ENCODE measurements at places on chromosomes 2 and 18.

- no peak for DNase-seq
These were observed 274.4 kb downstream of the LRP1B start for GRCh38 chr2:141856215-141856919.

GRCh38 chr2:37593024-37593423 lies 78.4 kb downstream of the CDC42EP3 start:
- no peak for DNase-seq

DNA sequence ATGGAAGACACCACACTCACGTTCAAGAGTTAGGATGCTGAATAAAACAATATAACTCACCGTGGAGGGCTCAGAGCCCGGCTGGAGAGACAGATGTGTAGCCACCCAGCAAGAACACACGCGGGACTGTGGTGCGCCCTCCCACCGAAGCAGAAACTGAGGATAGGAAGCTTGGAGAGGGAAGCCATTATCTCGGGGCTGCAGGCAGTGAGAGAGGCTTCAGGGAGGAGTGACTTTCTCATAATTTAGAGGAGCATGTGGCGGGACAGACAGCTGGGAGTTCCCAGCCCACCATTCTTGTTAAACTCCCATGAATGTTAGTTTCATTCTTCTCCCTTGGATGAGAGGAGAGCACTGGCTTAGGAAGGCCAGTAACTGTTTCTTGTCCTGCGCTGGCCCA lies 96.4 kb downstream of the MAPRE2 start:
- no peak for DNase-seq

- no peak for DNase-seq
These were observed 4.5 kb upstream of the STON1 start for GRCh38 chr2:48525269-48525943.

- DNase-seq = no peak
These were observed 50.4 kb downstream of the SLC35F5 start for GRCh38 chr2:113705982-113706523.

- no peak for DNase-seq
These were observed 649.6 kb upstream of the SETBP1 start for GRCh38 chr18:44031063-44031462.

DNA sequence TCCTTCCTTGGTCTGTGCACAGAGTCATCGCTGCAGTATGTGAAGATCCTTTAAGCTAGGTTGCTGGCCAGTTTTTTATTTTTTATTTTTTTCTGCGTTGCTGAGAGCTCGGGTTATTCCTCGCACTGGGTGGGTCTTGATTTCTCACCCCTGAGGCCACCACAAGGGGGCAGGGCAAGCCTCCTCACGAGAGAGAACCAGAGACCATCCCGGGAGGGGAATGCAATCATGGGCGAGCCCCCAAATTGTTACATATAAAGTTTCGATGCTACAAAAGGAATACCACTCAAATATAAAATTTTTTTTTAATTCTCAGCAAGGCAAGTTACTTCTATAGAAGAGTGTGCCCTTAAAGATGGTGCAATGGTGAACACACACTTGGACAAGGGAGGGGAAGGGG lies 24.9 kb downstream of the HTR2B start:
- no peak for DNase-seq

GRCh38 chr2:221423210-221423804 lies 148.8 kb downstream of the EPHA4 start:
- no peak for DNase-seq

DNA sequence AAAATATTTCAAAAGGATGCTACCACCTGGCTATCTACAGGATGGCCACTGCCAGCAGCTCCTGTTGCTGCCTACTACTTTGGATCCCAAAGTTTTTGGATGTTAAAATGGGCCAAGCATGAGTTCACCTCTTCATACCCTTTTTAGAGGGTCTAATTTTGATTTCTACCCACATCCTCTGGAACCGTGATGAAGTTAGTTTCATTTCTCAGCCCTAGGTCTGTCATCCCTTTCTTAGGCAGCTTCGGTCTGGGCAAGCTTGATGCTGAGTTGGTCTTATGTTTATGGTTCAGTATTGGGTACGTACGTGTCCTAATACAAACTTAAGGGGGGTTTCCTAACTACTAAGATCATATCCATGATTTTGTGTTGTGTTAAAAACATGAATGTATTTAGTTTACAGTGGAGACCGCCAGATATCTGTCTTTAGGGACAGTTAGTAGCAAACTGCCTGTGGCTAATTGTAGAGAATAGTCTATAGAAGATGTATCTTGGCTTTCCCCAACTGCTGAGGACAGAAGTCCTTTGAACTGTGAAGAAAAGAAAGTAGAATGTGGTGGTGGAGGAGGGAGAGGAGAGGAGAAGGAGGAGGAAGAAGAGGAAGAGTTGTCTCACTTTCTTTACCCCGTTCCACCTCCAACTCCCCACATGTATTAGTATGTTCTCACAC lies 184.9 kb downstream of the UBE2E3 start:
- DNase-seq = no peak

- no peak for DNase-seq
These were observed 108.7 kb downstream of the C18orf54 start for GRCh38 chr18:54466248-54467005.

GRCh38 chr2:180227461-180227860 lies 220.4 kb upstream of the CWC22 start:
- DNase-seq = no peak

DNA sequence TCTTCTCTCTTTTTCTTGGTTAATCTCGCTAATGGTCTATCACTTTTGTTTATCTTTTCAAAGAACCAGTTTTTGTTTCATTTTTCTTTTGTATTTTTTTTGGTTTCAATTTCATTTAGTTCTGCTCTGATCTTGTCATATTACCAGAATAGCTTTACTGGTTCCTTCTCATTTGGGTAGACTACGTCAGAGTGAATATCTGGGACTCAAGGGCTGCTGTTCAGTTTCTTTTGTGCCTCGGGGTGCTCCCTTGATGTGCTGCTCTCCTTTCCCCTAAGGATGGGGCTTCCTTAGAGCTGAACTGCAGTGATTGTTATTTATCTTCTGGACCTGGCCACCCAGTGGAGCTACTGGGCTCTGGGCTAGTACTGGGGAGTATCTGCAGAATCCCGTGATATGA lies 29.4 kb upstream of the IL1RN start:
- DNase-seq = no peak

GRCh38 chr18:58314284-58314683 lies 270.3 kb downstream of the NEDD4L start:
- DNase-seq = peak; percentile 95

GRCh38 chr2:134934641-134935040 lies 16.0 kb downstream of the CCNT2 start:
- peak; percentile 7 for DNase-seq
